Cerebellum (tissue), 4 donors: ENCODE measurements at places on chromosomes 1 and 21. TPM values are rescaled to one million over a fixed set of nuclear protein-coding genes. Genes with fewer than 3 reads are reported as not detected.

The TCHHL1 gene
- not detected for total RNA-seq

The NKAIN1 gene
- 30.8 TPM for total RNA-seq

The RHBDL2 gene
- total RNA-seq, result 0.18 TPM

The TMPRSS3 gene
- 0.09 TPM for total RNA-seq

The SLC44A5 gene
- total RNA-seq, result 31.6 TPM

The CAPN8 gene
- total RNA-seq, result not detected

The WDR64 gene
- total RNA-seq, result not detected

The ZFP69B gene
- 16.3 TPM for total RNA-seq

The AADACL4 gene
- total RNA-seq, result not detected

The LIPI gene
- not detected for total RNA-seq

The MYCL gene
- 11.4 TPM for total RNA-seq

The HSD3B2 gene
- total RNA-seq, result not detected

The BTBD8 gene
- total RNA-seq, result 97.8 TPM

The SRSF11 gene
- total RNA-seq, result 193 TPM
